ENCODE measurements at places on chromosomes 7 and 10. TPM values are rescaled to one million over a fixed set of nuclear protein-coding genes. Genes with fewer than 3 reads are reported as not detected.

GRCh38 chr7:81698965-81699364, 70.9 kb downstream of the HGF start:
- DNase-seq = no peak

DNA sequence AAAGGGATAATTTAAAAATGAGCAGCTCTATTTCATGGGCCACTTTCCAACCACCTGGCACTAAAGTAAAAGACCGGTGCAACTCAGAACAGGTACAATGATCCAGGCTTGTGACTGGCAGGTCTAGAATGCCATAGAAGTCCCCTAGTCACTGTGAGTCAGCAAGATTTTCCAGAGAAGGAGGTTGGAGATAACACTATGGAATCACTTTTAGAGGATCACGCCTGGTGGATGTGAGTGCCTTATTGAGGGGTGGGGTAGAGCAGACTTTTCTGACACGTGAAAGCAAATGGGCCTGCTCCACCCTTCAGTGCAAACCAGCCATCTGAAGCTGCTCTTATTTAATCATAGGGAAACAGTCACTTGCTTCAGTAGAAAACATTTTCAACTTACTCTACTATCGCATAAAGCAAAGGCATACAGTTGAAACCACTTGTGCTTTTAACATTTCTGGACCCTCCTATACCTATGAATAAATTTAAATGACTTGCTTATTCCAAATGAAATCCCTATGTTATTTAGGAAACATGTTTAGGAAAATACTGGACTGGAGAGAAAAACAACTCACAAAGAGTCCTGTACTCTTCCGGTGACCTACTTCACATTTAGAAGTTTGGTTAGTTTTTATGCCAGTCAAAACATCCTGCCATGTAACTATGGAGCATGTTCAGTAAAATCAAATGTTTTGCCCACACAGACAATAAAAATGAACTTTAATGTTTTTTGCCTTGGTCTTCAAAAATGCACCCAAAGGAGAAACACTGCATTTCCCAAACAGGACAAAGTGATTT, 21.5 kb upstream of the AKR1C1 start:
- DNase-seq = peak; percentile 30

- DNase-seq = no peak
Observed at GRCh38 chr7:154177584-154177983, 125.4 kb downstream of the DPP6 start.

DNA sequence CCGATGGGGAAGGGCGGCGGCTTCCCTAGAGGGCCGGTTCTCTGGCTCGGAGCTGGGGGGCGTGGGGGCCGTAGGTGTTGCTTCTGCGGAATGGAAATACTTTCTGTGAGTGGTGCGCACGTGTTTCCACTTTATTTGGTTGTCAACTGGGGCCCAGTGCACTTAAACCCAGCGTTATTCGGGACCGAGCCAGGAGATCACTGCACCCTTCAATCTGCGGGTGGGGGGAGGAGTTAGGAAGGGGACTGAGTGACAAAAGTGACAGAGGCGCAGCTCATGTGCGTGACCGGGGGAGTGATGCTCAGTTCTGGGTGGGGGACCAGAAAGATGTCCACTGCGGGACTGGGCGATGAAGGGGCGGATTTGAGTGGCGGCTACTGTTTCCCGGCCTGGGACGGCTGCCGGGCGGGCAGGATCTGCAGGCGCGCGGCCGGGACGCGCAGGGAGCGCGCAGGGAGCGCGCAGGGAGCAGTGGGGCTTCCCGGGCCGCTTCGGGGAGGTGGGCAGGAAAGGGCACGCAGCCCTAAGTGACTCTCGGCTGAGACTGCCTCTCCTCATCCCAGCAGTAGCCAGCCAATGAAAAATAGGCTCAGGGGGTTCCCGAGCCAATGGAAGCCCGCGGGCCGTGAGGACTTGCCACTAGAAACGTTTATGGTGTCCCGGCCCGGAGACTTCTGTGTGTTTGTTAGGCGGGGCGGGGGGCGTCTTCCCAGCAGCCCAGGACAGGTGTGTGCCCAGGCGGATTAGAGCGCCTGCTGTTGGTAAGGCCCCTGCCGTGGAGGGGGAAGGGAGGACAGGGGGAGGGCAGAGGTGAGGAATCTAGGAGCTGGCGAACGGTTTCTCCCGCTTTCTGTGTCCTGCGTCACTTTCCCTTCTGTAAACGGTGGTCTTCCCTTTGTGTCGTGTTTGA, 54.3 kb upstream of the KDM7A start:
- DNase-seq = no peak

- DNase-seq = no peak
Observed at GRCh38 chr10:112282086-112282485, 1.1 kb upstream of the TECTB start.

DNA sequence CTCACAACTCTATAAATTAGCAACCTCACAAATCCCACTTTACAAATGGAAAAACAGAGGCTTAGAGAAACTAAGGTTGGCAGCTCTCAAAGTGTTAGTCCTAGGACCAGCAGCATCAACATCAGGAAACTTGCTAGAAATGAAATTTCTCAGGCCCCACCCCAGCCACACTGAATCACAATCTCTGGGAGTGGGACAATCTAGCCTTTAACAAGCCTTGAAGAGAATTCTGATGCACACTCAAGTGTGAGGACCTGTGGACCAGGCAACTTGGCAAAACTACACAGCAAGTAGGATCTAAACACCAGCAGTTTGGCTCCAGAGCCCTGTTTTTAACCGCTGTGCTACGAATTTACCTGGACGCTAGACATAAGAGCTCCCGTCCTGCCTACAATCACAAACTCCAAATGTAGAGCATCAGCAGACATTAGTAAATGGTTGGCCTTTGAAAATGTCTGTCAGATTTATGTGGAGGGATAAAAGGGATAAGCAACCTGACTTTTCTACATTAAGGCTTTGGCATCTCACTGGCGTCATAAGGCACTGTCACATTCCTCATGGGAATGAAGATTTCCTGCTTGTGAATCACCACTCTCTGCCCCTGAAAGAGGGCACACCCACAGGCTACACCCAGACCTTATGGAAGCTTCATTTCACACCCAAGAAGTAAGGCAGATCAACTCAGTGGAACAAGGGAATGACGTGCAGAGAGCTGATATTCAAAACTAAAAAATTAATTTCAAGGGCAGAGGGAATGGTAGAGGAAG, 34.5 kb downstream of the PPP1R3C start:
- peak; percentile 41 for DNase-seq

DNA sequence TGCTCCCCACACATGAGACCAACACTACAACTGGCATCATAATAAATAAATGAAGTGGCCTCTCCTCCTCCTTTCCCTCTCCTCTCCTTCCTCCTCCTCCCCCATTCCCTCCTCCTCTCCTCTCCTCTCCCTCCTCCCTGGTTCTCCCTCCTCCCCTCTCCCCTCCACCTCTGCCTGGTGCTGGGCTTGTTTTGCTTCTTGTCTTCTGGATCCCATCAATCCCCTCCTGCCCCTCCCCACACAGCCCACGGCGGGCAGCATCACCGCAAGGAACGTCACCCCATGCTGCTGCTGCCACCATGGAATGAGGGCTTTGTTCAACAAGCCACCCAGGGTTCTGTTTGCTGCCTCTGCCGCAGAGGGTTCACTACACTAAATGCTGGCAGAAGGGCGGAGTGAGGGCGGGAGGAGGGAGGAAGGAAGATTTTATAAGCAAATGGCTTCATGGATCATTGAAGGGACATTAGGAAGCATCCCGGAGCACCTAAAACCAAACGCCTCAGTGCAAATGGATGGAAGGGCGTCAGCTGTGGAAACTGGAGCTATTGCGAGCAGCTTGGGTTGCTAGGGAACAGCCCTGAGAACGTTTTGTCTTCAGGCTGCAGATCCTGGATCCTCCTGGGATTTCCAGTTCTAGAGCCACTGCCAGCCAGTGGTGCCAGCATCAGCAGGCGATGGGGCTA, 379.7 kb upstream of the ZMIZ1 start:
- no peak for DNase-seq

- no peak for DNase-seq
Observed at GRCh38 chr7:39413636-39414223, 152.5 kb upstream of the YAE1 start.

DNA sequence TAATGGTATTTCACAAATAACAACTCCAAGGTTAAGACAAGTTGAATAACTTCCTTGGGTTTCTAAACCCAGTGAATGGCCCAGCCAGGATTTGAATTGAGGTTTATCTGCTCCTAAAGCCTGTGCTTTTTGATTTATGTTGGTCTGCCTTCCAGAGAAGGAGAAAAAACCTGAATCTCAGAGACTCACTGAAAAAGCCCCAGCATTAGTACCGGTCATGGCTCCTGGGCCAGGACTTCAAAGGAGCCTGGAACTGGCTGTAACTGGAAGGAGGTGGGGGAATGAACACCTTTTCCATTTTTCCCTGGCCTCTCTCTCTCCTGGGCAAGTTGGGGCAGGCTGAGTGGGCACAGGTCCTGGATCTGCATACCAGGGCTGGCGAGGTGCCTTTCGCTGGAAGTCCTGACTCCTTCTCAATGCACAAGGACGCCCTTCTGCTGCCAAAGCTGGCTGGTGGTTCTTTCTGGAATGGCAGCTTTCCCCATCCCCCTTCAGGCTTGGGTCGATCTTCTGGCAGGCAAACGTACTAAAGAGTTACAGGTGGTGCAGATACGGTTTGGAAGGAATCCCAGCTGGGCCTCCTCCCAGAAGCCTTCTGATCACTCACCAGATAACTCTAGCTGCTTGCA, 268.2 kb downstream of the PTEN start:
- peak; percentile 83 for DNase-seq

DNA sequence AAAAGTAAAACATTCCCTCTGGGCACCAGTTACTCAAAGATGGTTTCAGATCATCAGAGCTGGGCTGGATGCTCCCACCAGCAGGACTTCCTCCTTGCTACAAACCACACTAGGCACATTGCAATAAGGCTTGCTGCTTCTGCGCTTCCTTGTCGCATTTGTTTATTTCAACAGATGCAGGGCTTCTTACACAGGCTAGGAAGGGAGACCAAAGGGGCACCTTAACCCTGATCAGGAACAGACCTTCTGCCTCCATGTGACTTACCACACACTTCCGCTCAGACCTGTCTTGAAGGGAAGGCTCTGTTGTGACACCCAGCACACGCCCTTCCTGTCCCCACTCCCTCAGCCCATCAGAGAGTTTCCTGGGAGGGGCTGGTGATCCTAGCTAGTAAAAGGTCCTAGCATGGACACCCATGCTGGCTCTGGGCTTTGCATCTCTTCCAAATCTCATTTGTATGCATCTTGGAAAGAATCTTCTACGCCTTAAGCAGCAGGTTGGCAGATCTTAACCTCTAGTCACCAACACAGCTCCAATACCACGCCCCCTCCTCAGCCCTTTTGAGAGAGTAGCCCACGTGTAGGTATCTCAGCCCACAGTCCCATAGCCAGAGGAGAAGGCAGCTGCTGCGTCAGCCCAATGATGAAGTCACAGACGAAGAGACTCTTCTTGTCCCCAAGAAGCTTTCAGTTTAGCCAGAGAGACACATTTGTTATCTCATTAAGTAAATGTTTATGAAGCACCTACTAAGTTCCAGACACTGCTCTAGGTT, 47.1 kb upstream of the SVIL start:
- no peak for DNase-seq

DNA sequence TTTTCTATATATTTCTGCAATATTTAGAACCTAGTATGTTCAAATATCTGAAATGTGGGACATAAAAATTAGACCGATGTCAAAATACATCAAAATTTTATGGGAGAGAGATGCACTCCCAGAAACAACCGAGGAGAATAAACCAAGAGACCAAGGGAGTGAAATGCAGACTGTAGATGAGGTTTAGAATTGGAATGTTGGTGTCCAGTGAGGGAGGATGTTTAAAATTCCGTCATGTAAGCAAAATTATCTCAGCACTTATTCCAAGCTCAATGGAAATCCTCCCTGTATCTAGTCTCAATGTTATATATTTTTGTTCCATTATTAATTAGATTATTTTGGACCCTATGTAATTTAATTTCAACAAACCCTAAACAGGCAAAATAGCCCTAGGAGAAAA, 61.9 kb upstream of the MAGI2 start:
- no peak for DNase-seq

GRCh38 chr7:135537905-135538304, 19.8 kb upstream of the NUP205 start:
- DNase-seq = no peak

DNA sequence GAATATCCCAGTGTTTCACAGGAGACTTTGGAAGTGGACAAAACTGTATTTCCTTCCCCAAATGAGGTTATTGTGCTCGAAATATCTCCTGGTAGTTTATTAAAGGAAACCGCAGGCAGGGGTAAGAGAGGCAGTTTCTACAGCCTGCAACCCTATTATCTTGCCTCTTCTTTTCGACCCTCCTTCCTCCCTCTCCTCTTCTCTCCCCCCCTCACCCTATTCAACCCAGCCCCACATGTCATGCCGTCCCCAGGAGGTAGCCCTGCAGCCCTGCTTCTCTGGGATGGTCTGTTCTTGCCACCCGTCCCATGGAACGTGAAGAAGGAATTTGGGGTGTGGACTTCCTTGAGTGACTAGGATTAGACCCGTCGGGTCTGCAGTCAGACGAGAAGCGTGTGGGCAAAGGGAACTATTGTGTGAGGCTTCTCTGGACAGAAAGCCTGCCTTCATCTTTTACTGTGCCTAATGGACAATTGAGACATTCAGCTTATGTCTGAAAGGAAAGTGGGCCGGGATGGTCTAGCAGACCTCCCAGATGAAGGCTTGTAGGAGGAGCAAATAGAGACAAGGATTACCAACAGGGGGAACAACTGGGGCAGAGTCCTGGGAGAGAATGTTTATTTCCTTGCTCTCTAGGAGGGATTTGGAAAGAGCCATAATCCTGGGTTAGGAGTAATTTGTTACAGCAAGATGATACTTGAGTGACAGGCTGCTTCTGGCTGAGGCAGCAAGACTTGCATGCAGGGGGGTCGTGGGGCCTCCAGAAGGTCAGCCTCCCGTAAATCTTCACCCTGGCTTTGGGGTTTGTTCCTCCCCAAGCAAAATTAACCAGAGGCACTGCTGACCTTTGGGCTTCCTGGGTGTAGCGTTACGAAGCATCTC, 77.8 kb downstream of the TCF7L2 start:
- no peak for DNase-seq

- DNase-seq = no peak
Observed at GRCh38 chr7:125511310-125511709, 581.7 kb upstream of the POT1 start.

DNA sequence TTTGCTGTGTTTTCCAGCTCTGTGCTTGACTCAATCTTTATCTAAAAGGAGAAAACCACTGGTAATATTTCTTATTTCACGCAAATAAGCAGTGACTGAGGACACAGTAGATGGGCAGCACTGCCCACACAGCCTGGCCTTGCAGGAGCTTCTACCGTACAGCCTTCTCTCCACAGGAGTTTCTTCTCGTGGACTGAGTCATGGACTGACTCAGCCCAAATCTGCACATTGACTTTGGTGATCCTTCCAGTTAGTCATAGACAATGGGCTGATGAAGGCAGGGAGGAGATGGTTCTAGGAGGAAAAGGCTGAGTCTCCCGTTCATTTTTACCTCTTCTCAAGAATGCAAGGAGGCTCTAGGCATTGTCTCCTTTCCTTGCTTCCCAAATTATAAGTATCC, 200.7 kb downstream of the RAPGEF5 start:
- peak; percentile 19 for DNase-seq

GRCh38 chr10:131620314-131620713, 280.5 kb upstream of the PPP2R2D start:
- no peak for DNase-seq

- DNase-seq = no peak
Observed at GRCh38 chr10:134247-135131, 766 bp upstream of the ZMYND11 start.

LRRC61 gene
- polyA plus RNA-seq = 1.0 TPM

CALML5 gene
- 11.4 TPM for polyA plus RNA-seq

NPY4R2 gene
- 0.16 TPM for polyA plus RNA-seq

TEX47 gene
- polyA plus RNA-seq = not detected

ABCF2 gene
- 68.6 TPM for polyA plus RNA-seq

Data from keratinocyte (primary cell).